Naive thymus-derived CD4-positive, alpha-beta T cell (primary cell): ENCODE measurements at places on chromosomes 6 and 20.

DNA sequence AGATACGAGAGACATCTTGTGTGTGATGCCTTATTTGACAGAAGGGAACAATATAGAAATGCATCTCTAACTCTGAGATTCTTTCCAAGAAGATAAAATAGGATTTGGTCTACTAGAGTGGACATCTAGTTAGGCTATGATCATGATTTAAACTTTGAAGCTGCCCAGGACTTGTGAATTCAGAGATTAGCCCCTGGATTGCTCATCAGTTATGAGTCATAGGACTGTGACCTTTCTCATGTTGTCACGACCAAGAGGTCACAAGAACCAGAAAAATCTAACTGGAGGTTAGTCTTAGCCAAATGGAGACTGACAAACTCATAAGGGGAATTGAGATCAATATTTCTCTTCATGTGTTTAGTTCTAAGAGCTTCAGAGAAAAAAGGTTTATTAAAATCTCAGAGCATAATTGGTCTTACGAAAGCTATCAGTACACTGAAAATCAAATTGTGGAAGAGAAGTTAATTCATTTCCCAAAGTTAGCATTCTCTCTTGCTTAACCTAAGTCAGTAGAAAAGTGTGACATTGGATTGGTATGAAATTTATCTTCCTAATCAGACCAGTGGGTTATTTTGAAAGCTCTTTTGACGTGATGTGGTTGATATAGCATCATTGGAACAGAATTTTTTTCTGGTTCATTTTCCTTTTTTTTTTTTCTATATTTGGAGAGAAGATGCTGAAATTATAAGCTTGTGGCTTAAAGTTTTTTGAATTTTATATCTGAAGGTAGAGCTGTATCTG is 245.7 kb downstream of the RNF144B start:
- no peaks in the 10 kb centered on the region for H3K4me1 ChIP-seq
- no peak for DNase-seq
- no peaks in the 10 kb centered on the region for H3K36me3 ChIP-seq
- H3K27ac ChIP-seq: no peak overlapping the region
- H3K4me3 ChIP-seq: no peak overlapping the region

DNA sequence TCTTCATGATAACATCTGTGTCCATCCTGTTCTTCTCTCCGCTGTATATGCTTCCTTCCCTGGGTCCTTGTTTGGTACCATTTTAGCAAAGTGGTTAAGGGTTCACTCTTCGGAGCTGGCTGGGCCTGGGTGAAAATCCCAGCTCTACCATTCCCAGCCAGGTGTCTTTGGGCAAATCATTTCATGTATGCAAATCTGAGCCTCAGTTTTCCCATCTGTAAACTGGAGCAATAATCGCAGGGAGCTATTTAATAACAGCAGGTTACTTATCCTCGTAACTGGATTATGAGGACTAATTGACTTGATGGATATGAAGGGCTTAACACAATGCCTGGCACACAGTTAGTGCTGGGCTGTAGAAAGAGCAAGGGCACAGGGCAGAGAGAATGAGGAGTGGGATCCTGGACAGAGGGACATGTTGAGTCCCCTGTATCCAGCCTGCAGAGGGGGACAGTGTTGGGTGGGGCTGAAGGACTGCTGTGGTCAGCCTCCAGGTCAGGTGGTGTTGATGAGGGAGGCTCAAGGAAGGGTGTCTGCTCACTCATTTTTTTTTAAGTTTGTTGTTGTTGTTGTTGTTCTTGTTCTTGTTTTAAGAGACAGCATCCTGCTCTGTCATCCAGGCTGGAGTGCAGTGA is 44.3 kb upstream of the FAM83D start:
- H3K4me3 ChIP-seq: no peak overlapping the region
- DNase-seq: no peak
- no peaks in the 10 kb centered on the region for H3K36me3 ChIP-seq
- H3K4me1 ChIP-seq: peaks cover 5% of the 10 kb centered on the region
- H3K27me3 ChIP-seq: no peaks in the 10 kb centered on the region

DNA sequence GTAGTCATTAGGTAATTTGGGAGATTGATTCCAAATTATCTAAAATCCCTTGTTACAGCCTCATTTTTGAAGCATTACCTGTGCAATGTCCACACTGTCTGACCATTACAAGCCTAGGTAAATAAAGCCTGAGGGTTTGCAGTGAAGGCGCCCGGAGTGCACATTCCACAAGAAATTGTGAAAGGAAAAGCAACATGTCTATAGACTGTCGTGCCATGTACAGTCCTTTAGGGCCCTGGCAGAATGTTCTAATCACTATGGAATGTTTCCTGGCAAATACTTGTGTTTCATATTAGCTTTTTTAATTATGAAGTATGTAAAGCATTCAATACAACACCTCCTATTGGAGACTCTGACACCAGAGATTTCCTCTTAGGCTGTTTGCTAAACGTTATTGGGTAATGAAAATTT is 28.9 kb downstream of the PREP start:
- H3K27me3 ChIP-seq: no peaks in the 10 kb centered on the region
- H3K4me1 ChIP-seq: no peaks in the 10 kb centered on the region
- DNase-seq: no peak
- peaks cover 43% of the 10 kb centered on the region for H3K36me3 ChIP-seq

DNA sequence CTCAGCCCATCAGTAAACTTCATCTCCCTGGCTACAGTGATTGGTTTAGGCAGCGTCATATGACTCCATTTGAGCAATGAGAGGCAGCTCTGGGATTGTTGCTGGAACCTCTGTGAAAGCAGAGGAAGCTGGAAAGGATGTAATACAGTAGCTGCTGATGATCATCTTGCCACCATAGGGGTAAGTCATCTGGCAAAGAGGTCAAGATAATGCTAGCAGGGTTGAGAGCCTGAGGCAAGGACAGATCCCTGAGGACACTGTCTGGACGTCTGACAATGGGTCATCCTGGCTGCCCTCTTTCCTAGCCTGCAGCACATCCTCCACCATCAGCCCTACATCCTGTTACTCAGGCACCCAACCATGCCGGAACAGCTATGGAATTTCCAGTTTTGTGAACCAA is 25.5 kb upstream of the FKBP1A start:
- H3K36me3 ChIP-seq: no peaks in the 10 kb centered on the region
- no peaks in the 10 kb centered on the region for H3K4me1 ChIP-seq
- H3K4me3 ChIP-seq: no peak overlapping the region

DNA sequence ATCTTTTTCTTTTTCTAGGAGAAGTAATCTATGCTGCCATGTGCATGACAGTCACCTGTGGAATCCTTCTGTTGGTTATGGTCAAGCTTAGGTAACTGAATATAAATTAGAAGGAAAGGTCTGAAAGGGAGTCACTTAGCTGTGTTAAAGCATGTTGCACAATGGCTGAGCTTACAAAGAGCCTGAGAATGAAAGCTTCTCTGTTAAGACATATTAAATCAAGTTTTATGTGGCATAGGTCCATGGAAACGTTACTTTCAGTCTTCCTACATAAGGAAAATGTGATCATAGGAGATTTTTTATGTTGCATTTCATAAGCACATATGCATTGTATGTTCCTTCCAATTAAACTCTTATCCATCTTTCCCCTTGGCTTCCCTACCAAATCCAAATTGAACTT is 72.1 kb downstream of the GFRAL start:
- H3K36me3 ChIP-seq: no peaks in the 10 kb centered on the region
- H3K4me1 ChIP-seq: no peaks in the 10 kb centered on the region
- H3K27me3 ChIP-seq: no peaks in the 10 kb centered on the region
- no peak overlapping the region for H3K27ac ChIP-seq
